Renal cortical epithelial cell (primary cell): ENCODE measurements at places on chromosomes 1 and 21. TPM values are rescaled to one million over a fixed set of nuclear protein-coding genes. Genes with fewer than 3 reads are reported as not detected.

KRTAP21-2 gene
- total RNA-seq: not detected in 2 replicates

AMY1B gene
- total RNA-seq: not detected in 2 replicates

CYP2J2 gene
- 3.1 and 4.3 TPM in 2 replicates for total RNA-seq

CNIH4 gene
- total RNA-seq: 77.0 and 122 TPM in 2 replicates

CFAP45 gene
- total RNA-seq: 0.25 and 0.69 TPM in 2 replicates

PTGER3 gene
- total RNA-seq: 0.20 and 0.52 TPM in 2 replicates

UBE2G2 gene
- 45.3 and 87.8 TPM in 2 replicates for total RNA-seq

RORC gene
- 2.1 and 3.9 TPM in 2 replicates for total RNA-seq

TMPRSS15 gene
- not detected in 2 replicates for total RNA-seq

PDC gene
- not detected in 2 replicates for total RNA-seq

TCP10L gene
- total RNA-seq: 0.55 TPM in 1 of 2 replicates, not detected in the other

AMY1C gene
- total RNA-seq: not detected in 2 replicates

ZNF593OS gene
- not detected in 2 replicates for total RNA-seq

RPL5 gene
- 826 and 1,085 TPM in 2 replicates for total RNA-seq

IFT25 gene
- 20.5 and 23.7 TPM in 2 replicates for total RNA-seq

FMO4 gene
- 3.5 and 6.0 TPM in 2 replicates for total RNA-seq

NR5A2 gene
- total RNA-seq: 0.05 TPM in 1 of 2 replicates, not detected in the other

FAM43B gene
- 0.15 TPM in 1 of 2 replicates, not detected in the other for total RNA-seq

LRRIQ3 gene
- 0.17 and 2.5 TPM in 2 replicates for total RNA-seq

C1orf185 gene
- 0.15 TPM in 1 of 2 replicates, not detected in the other for total RNA-seq

RGSL1 gene
- total RNA-seq: 0.15 TPM in 1 of 2 replicates, not detected in the other

NT5C1A gene
- 0.94 TPM in 1 of 2 replicates, not detected in the other for total RNA-seq

BLACAT1 gene
- 0.65 and 1.0 TPM in 2 replicates for total RNA-seq

C1orf115 gene
- 6.9 and 10.7 TPM in 2 replicates for total RNA-seq

AADACL3 gene
- total RNA-seq: not detected in 2 replicates

ADIPOR1 gene
- 97.1 and 107 TPM in 2 replicates for total RNA-seq

DNASE2B gene
- total RNA-seq: not detected in 2 replicates

OLFML3 gene
- total RNA-seq: 0.52 and 5.1 TPM in 2 replicates

PGLYRP4 gene
- not detected in 2 replicates for total RNA-seq

L1TD1 gene
- total RNA-seq: under 0.01 TPM in 1 of 2 replicates, not detected in the other

GLIS1 gene
- total RNA-seq: 0.17 and 0.60 TPM in 2 replicates

OLFML2B gene
- total RNA-seq: 0.87 and 3.2 TPM in 2 replicates

MROH9 gene
- total RNA-seq: not detected in 2 replicates

SLC50A1 gene
- total RNA-seq: 16.7 and 63.0 TPM in 2 replicates

NMNAT2 gene
- 0.17 and 0.65 TPM in 2 replicates for total RNA-seq

F3 gene
- total RNA-seq: 5.8 and 118 TPM in 2 replicates

DMRTA2 gene
- 0.05 TPM in 1 of 2 replicates, not detected in the other for total RNA-seq

EPHB2 gene
- total RNA-seq: 136 and 159 TPM in 2 replicates

C1orf141 gene
- not detected in 2 replicates for total RNA-seq

KIF14 gene
- total RNA-seq: 0.40 and 5.6 TPM in 2 replicates

AADACL4 gene
- total RNA-seq: not detected in 2 replicates

LMX1A gene
- total RNA-seq: not detected in 2 replicates

GCSAML gene
- total RNA-seq: not detected in 2 replicates

SEC16B gene
- total RNA-seq: 0.35 and 1.2 TPM in 2 replicates

ST3GAL3 gene
- 8.0 and 16.5 TPM in 2 replicates for total RNA-seq

CD1E gene
- not detected in 2 replicates for total RNA-seq

LCE1B gene
- total RNA-seq: not detected in 2 replicates

HSD3B1 gene
- total RNA-seq: not detected in 2 replicates

GNAT2 gene
- 0.10 TPM in 1 of 2 replicates, not detected in the other for total RNA-seq

CFHR4 gene
- not detected in 2 replicates for total RNA-seq

CRYZL1 gene
- total RNA-seq: 18.9 and 66.4 TPM in 2 replicates

JTB gene
- 109 and 116 TPM in 2 replicates for total RNA-seq

TENT5C gene
- 0.17 and 2.1 TPM in 2 replicates for total RNA-seq

NPPA gene
- total RNA-seq: not detected in 2 replicates

CNTN2 gene
- 0.05 TPM in 1 of 2 replicates, not detected in the other for total RNA-seq

CALML6 gene
- total RNA-seq: 0.05 TPM in 1 of 2 replicates, not detected in the other

PLCH2 gene
- total RNA-seq: 0.05 and 0.17 TPM in 2 replicates
